ENCODE measurements at places on chromosomes 2 and 18. TPM values are rescaled to one million over a fixed set of nuclear protein-coding genes. Genes with fewer than 3 reads are reported as not detected.

Gene NPPC
- 2.2 TPM for total RNA-seq

Gene IL36A
- total RNA-seq, result not detected

- H3K27ac ChIP-seq, result no peak overlapping the region
- DNase-seq, result peak; percentile 81
- H3K4me1 ChIP-seq, result peaks cover 34% of the 10 kb centered on the region
- peak overlapping the region; percentile 64 for H3K4me3 ChIP-seq
- peaks cover 62% of the 10 kb centered on the region for H3K27me3 ChIP-seq
- no peaks in the 10 kb centered on the region for H3K36me3 ChIP-seq
These were observed 129.6 kb upstream of the SLC1A4 start for GRCh38 chr2:64859312-64860212.

GRCh38 chr2:167332358-167332757 lies 444.1 kb downstream of the XIRP2 start:
- peak overlapping the region; percentile 66 for H3K27ac ChIP-seq
- DNase-seq, result no peak
- H3K36me3 ChIP-seq, result no peaks in the 10 kb centered on the region
- peaks cover 68% of the 10 kb centered on the region for H3K4me1 ChIP-seq
- no peak overlapping the region for H3K4me3 ChIP-seq

DNA sequence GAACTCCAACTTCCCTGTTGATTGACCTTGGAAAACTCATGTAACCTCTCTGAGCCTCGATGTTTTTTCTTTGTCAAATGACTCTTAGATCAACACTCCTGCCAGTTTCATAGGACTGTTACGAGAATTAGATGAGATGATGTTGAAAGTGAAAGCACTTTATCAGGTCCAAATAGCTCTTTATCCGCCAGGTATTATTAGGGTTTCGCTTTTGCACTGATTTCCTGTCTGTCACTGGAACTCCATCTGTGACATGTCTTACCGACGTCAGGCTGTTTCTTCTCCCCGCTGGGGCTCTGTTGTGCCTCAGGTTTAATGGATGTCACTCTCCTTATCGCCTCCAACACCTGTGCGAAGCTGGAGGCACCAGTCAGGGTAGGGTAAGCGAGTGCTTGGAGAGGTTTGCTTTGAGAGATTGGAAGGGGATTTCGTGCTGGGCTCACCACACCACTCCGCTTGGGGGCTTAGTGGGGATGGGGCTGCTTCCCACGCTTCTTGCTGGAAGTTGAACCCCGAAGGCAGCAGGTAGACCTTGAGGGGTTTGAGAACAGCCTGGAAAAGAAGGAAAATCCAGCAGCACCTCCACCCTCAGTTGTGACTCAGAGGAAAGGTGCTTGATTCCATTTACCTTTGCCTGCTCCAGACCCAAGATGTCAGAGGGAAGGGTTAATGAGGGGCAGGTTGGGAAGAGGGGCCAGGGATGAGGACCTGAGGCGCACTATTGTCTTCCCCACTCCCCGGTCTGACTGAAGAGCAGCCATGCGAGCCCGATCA lies 4.3 kb downstream of the GAD1 start:
- H3K36me3 ChIP-seq, result no peaks in the 10 kb centered on the region
- no peak overlapping the region for H3K27ac ChIP-seq
- peaks cover 55% of the 10 kb centered on the region for H3K4me1 ChIP-seq
- peaks cover 100% of the 10 kb centered on the region for H3K27me3 ChIP-seq

All from GM23338 (cell line).